ENCODE measurements at places on chromosomes 6 and 20.

- DNase-seq = no peak
These were observed 44.9 kb downstream of the SNAI1 start for GRCh38 chr20:50027611-50028105.

DNA sequence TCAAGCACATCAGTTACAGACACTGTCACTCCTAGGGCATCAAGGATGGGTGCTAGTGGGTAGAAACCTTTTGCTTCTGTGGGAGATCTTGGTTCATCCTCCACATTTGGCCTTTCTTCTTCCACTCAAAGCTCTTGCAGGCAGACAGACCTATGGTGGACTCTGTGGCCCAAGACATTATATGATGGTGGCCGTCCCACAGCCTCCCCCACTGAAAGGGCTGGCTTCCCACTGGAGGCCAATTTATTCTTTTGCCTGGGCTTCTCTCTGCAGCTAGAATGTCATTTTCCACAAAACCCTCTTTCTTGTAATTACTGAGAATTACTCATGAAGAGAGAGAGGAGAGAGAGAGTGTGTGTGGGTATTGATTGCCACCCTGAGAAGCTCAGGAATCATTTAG, 43.8 kb downstream of the CD40 start:
- DNase-seq = no peak

DNA sequence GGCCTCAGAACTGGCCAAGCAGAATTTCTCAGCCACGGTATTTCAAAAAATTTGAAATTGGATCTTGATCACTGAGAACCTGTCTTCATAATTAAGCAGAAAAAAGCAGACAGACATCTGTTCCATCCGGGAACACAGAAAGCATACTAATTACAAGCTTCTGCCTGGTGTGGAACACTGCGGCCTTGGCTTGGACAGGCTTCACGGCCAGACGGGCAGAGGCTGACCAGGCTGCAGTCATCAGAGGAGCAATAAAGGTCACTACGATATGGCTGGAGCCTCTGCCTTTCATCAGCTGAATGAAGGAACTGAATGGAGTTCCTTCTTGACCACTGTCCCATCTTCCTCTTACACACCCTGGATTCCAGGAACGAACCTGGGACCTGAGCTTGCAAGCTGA, 3.9 kb upstream of the NRSN1 start:
- DNase-seq = no peak

- no peak for DNase-seq
These were observed 96.3 kb downstream of the BMP2 start for GRCh38 chr20:6863798-6864201.

GRCh38 chr6:164045082-164045481, 630.6 kb downstream of the QKI start:
- no peak for DNase-seq

GRCh38 chr20:32150291-32150848, 40.9 kb downstream of the TM9SF4 start:
- DNase-seq = no peak

DNA sequence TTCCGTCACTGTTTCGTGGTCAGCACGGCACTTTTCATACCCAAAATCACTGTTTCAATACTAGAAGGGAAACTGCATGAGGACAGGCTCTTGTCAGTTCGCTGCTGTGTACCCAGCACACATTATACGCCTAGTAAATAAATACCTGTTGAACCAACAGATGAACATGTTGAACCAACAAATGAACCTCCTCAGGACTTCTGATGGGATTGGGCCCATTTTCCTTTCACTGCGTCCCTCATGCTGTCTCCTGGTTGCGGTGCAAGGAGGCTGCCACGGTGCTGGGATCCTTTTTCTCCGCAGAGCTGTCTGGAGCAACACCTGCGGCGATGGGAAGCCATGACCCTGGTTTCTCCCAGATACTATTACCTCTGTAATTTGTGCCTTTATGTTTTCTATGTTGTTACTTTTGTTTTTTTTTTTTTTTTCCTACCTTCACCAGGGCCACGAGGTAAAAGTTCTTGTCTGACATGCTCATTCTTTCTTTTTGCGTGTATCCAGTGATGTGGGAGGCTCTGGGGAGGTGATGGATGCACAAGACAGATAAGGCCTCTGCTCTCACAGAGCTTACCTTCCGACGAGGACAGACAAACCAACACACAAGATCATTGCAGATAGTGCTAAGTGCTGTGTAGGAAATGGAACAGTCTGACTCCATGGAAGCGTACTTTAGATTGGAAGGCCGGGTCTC, 1.1 kb downstream of the VAPB start:
- no peak for DNase-seq

- DNase-seq = no peak
These were observed 28.7 kb upstream of the NT5E start for GRCh38 chr6:85421181-85421580.

- no peak for DNase-seq
These were observed 18.0 kb downstream of the PEX7 start for GRCh38 chr6:136840276-136841001.

- no peak for DNase-seq
These were observed 936 bp upstream of the TMX4 start for GRCh38 chr20:8020314-8021079.

DNA sequence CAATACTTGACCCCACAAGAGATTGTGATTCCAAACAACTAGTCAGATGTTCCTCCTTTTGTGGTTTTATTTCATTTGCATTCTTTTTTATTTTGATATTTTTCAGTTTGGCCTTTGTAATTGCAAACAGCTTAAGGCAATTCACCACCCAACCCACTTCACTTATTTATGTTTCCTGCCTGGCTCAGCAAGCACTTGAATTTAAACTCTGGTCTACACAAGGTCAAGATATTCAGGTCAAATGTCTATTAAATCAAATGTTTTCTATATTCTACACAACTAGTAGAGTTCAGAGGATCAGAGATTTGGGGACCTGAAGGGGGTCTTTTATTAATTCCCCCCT, 100.1 kb downstream of the SGK1 start:
- DNase-seq = no peak

- no peak for DNase-seq
These were observed 59.8 kb downstream of the SHPRH start for GRCh38 chr6:145904391-145904790.

GRCh38 chr6:166206510-166207283, 39.0 kb upstream of the TBXT start:
- DNase-seq = no peak

- DNase-seq = no peak
These were observed 55.4 kb upstream of the SIRPG start for GRCh38 chr20:1712634-1713624.

Measured in activated T-cell treated with anti-CD3 and anti-CD28 coated beads, Interleukin-2, amount 50 U/mL, for 72 hours (primary cell).